ENCODE measurements at places on chromosomes 2 and 18.

GRCh38 chr2:219595256-219595655 lies 2.4 kb upstream of the STK11IP start:
- peak; percentile 44 for DNase-seq

DNA sequence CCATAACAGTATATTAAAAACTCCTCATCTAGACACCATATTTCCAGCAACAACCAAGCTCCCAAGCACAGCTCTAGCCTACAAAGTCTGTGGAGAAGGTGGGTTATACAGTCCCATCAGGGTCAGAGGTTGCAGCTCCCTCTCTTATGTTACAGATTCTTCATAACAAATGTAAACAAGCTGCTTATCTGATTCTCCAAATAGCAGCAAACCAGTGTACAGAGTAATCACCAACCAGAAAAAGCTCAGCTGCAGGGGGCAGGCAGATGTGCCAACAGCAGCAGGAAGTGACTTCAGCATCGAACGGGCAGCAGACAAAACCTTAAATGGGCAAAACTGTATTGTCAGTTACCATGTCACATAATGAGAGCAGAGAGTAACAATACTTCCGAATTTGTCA lies 52.9 kb upstream of the NABP1 start:
- DNase-seq: peak; percentile 19

GRCh38 chr2:28752631-28753376 lies 1.2 kb downstream of the PPP1CB start:
- peak; percentile 23 for DNase-seq

DNA sequence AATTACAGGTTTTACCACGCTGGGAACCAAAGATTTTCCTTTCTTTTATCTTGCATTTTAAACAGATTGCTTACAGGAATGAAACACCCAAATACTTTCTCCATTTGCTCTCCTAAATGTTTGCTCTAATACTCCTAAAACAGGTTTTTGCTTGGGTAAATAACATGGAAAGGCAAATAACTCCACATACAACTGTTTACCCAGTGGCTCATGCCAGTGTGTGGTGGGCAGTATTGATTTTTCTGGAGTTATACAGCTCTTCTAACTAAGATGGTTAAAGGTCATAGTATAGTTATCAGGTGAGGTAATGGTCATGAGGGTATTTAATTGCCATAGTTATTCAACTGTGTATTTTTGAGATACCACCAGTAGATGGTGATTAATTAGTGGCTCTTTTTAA lies 61.2 kb upstream of the RAB27B start:
- DNase-seq: no peak

- no peak for DNase-seq
Observed at GRCh38 chr2:21005700-21006422, 38.0 kb downstream of the APOB start.

DNA sequence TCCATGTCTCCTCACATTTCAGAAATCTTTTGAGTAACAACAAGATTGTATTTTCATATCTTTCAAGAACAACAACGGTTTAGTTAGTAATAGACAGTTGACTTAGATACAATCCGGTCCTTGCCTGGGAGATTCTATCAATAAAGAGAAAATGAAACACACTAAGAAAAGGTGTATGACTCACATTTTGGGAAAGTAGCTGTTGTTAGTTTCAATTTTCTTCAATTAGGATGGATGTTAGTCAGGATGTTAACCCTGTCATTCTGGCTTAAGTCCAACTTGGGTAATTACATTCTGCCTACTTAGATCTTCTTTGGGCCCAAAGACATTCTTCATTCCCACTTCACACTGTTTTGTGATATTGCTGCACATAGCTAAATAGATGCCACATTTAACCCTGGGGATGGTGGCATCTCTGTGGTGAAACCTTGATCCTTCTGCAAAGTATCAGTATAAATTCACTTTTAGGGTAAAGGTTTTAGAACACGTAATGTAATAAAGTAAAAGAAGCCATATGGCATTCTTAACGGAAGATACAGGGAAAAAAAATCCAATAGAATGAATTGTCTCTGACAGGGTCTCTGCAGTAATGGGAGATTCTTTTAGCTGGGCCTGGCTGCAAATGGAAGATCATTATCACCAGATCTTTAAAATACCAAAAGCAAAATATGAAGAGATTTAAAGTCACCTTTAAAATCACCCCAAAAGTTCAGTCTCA lies 365.5 kb downstream of the FIGN start:
- DNase-seq: no peak

All from Kasumi-1 (cell line).